ENCODE measurements at places on chromosomes 3 and 15. TPM values are rescaled to one million over a fixed set of nuclear protein-coding genes. Genes with fewer than 3 reads are reported as not detected.

Gene PTH1R
- not detected for total RNA-seq

Gene HESX1
- 0.42 TPM for total RNA-seq

Gene CPLX3
- total RNA-seq, result 0.12 TPM

DNA sequence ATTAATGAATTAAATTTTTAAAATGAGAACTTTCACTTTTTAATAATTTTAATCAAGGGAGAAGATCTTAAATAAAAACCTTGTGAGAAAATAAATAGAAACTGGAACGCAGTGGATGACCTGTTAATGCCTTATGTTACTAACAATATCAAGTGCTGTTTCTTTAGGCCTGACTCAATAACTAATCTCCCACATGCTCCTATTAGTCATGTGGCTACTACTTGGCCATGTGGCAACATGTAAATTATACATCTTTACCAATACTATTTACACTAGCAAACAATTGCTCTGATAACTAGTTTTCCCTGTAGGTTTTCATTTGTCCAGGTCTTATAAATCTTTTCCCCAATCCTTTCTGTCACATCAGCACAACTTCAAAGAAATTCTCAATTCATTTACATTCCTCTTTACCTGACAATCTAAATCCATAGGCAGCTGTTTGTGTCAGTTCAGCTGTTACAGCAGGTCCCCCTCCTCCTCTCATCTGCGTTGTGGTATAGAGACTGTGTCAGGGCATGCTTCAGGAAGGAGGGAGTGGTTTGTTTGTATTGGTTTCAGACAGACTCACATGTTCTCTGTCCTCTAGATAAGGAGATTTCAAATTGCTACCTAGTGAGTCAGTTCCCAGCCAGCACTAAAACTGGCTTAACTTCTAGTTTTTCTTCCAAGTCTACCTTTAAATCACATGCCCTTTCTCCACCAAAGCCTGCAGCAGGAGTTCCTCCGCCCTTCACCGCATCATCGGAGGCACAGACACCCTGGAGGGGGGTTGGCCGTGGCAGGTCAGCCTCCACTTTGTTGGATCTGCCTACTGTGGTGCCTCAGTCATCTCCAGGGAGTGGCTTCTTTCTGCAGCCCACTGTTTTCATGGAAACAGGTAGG lies 11.3 kb upstream of the C3orf52 start:
- DNase-seq, result peak; percentile 65

DNA sequence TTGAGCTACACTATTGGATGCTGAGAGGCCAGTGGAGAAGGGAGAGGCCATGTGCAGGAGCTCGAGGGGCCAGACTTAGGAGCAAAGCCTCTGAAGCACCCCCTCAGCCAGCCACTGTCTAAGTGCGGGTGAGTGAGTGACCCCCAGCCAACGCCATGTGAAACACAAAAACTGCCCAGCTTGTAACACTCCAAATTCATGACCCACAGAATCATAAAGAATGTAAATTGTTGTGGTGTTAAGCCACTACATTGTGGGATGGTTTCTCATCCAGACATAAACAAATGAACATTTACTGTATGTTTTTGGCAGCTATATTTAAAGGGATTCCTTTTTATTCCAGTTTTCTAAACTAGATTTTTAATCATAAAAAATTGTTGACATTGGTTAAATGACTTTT lies 27.2 kb upstream of the TMEM158 start:
- no peak for DNase-seq

Gene LOXL1
- 3.5 TPM for total RNA-seq

- no peak for DNase-seq
Measured at GRCh38 chr3:77935418-77935817, 895.5 kb downstream of the ROBO2 start.

GRCh38 chr15:100687582-100688141 lies 85.3 kb downstream of the ASB7 start:
- DNase-seq, result no peak
